Inflammatory macrophage treated with lipopolysaccharide for 1 hour (primary cell): ENCODE measurements at places on chromosomes 6 and 20.

GRCh38 chr20:15362849-15363248 is 1025.4 kb upstream of the FLRT3 start:
- DNase-seq, result no peak

GRCh38 chr6:125393449-125393858 is 91.7 kb upstream of the HDDC2 start:
- DNase-seq, result no peak

DNA sequence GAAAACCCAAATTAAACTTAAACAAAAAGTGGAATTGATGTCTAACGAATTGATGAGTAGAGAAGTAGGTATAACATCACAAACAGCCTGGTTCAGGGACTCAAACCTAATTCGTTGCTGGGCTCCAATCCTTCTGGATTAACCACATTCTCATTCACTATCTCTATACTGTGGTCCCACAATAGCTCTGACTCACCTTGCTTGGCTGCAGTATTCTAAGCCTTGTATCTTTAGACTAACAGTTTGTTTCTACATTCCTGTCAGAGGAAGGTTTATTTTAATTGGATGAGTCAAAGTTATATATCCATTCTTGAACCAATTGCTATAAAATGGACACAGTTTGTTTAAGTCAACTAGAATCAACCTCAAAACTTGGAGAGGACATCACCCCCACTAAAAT is 530.5 kb upstream of the PTCHD4 start:
- DNase-seq, result no peak

DNA sequence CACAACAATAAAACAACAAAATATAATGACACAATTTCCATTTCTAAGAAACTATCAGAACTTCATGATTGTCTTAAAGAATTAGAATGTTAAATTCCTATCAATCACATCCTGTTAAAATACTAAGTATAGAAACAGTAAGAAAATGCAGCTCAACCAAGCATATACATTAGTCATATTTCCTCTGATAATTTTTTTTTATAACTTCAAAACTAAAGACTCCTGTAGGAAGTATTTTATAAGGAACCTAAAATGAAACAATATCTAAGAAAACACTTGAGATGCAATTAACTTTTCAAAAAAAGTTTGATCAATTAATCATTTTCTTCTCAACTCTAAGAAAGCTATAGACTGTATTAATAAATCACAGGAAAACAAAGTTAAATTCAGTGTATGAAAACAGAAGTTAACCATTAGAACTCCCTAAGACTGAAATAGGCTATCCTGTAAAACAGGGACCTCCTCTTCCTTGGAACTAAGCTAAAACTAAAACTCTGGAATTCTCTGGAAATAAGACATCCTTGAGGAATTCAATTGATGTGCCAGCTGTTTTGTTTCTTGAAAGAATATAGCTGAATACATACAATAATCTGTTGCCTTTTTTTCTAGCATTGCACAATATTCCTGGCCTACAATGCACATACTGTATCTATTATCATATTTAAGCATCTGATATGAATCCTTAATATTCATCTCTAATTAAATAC is 19.8 kb downstream of the FKBP5 start:
- no peak for DNase-seq

- DNase-seq, result peak; percentile 77
Observed at GRCh38 chr6:16130932-16131387, 2.1 kb downstream of the MYLIP start.

DNA sequence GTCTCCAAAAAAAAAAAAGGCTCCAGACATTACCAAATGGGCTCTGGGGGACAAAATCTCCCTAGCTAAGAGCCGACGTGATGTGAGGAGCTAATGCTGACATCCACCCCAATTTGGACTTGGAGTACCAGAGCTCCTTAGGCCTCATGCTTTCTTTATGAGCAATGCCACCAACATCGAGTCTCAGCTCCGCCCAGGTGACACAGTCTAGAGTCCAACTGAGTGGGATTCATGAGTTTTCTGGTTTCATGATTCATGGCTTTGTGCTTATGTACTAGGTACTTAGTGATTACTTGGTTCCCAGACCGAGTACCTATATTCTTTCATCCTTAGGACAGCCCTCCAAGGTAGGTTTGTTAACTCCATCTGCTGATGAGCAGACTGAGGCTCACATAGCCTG is 4.4 kb downstream of the ANKRD60 start:
- DNase-seq, result no peak

DNA sequence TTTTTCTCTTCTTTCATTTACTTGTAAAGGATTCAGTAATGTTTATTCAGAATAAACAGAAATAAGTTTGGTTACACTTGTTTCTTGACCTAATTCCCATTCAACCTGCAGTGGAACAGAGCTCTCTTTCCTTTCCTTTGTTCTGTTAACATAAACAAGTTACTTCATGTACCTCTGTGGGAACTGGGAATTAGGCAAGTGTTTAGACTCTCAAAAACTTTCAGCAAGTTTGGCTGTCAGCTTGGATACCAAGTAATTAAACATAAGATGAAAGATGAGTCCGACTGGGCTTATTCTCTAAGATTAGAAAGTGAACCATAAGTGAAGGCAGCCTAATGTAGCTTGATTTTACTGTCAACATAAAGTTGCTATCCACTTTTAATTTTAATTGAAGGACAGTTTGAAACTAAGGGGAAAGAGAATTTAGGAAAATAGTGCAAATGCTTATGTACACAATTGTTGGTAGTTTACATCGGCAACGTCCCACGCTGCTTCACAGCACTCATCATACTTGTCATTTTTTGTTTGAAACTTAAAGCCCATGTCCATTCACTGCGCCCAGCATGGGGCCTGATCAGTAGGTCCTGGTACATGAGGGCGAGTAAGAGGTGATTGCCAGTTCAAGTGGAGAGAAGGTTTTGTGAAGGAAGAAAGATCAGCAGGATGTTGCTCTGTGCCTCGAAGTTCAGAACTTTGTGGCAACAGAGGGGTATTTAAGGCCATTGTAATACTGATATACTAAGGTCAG is 113.0 kb downstream of the PLEKHG1 start:
- DNase-seq, result no peak

GRCh38 chr20:32962053-32962452 is 42.2 kb downstream of the SUN5 start:
- DNase-seq, result no peak

DNA sequence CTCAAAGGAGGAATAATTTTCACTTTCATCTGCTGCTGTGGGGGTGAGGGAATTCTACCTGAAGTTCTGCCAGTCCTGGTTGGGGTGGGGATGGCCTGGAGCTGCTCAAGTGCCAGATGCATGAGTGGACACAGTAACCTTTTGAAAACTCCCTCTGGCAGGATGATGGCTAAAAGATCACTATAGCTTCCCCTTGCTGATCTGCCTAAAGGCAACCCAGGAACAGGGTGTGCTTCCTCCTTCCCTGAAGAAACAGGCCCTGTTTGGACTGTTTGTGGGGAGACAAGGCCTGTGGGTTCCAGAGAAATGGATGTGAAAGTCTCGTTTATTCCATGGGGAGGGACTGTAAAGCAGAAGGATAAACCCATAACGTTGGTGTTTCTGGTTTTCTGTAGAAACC is 176.9 kb downstream of the DTNBP1 start:
- no peak for DNase-seq

GRCh38 chr6:141548966-141549365 is 583.8 kb upstream of the GJE1 start:
- DNase-seq, result no peak

DNA sequence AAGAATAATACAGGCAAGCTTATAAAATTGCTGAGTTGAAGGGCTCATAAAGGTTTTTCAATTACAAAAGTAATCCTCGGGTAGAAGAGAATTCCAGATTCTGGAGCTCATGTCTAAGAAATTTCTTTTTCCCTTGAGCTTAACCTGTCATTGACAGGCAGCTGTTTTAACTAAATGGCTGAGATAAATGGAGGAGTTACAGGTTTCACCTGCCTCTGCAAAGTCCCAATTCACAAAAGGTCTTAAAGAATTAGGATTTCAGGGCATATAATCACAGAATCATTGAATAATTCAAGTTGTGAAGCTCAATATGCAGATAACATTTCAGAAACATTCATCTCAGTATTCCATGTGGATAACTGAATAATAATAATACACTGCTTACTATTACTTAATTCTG is 660.1 kb upstream of the NRSN1 start:
- no peak for DNase-seq
